Activated CD8-positive, alpha-beta memory T cell treated with anti-CD3 and anti-CD28 coated beads for 48 hours (primary cell): ENCODE measurements at places on chromosomes 1 and 21.
A peak's percentile ranks its signal among the peaks of the same experiment; 100 is the strongest.

DNA sequence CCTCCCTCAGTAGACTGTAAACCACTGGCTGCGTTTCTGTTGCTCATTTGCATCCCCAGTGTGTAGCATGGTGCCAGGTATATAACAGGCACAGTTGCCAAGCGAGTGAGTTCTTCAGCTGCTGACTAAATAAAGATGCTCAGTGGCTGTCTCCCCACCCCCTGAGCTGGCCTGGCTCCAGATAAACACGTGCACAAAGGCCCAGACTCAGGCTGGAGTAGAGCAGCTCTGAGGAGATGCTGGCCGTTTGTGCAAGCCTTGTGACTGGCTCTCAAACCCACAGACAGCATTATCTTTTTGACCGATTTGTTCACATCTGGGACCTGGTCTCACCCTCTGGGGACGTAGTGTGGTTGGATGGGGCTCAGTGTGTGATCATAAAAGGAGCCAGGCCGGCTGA is 7.1 kb downstream of the CHRNB2 start:
- DNase-seq = no peak

DNA sequence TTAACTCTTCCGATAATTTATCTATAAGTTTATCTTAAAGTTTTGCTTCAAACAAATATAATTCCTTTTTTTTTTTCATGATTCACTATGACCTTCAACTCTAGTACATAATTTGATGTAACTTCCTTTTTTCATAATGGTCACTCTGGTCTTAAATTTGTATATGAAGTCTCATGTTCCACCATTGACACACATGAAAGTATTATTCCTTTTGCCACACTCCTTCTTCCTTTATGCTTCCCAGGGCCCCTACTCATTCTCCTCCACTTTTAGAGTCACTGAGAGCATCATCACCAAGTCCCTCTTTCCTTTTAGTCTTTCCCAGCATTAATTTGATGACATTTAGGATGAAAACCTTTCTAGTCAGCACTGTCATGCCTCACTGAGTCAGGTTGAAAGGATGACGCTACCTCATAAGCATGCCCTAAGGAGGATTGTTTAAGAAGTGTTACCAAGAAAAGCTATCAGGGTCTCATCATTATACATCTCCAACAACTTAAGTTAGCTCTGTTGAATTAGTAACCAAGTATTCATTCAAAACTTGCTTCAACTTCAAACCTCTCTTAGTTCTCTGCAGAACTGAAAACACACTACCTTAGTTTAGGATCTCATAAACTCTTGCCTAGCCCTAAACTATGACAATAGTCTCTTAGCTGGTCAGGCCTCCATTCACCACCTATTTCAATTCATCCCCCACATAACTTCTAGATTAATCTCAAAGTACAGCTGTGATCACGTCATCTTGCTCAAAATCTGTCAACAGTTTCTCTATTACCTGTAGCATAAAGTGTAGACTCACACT is 14.5 kb downstream of the AUNIP start:
- no peak for DNase-seq

- DNase-seq = peak; percentile 33
These were observed 48.0 kb downstream of the SMYD2 start for GRCh38 chr1:214328770-214329469.

- DNase-seq = no peak
These were observed 182.6 kb downstream of the TGFB2 start for GRCh38 chr1:218527737-218528136.

GRCh38 chr1:44405031-44405797 is at the start of gene RNF220:
TSS of gene RNF220 (plus strand) at chr1:44405255.
- DNase-seq = no peak

- DNase-seq = no peak
These were observed 11.3 kb upstream of the DNMT3L start for GRCh38 chr21:44273046-44273445.
